PC-3 (cell line): ENCODE measurements at places on chromosomes 2 and 18. TPM values are rescaled to one million over a fixed set of nuclear protein-coding genes. Genes with fewer than 3 reads are reported as not detected.

CHCHD5 gene
- 25.4 and 27.9 TPM in 2 replicates for total RNA-seq

TTR gene
- total RNA-seq: not detected in 2 replicates

DNA sequence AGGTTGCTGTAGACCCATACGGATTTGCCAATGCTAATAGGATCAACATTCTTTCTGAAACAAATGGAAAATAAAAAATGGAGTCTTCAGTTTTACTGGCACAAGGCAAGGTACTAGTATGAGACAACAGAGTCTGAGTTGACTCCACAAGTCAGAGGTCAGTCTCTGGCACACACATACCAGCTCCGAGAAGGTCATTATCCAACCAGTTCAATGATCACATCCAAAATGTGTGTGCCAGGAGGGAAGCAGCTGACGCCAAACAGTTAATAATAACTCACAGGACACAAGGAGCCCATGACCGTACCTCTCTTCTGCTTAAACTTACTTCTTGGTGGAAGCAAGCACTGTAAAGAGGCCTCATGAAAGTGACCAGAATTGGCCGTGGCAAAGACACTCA lies 528.6 kb downstream of the ZNF516 start:
- DNase-seq: no peak
- H3K36me3 ChIP-seq: no peaks in the 10 kb centered on the region
- peaks cover 55% of the 10 kb centered on the region for H3K27me3 ChIP-seq

EVX2 gene
- total RNA-seq: not detected in 2 replicates

DNA sequence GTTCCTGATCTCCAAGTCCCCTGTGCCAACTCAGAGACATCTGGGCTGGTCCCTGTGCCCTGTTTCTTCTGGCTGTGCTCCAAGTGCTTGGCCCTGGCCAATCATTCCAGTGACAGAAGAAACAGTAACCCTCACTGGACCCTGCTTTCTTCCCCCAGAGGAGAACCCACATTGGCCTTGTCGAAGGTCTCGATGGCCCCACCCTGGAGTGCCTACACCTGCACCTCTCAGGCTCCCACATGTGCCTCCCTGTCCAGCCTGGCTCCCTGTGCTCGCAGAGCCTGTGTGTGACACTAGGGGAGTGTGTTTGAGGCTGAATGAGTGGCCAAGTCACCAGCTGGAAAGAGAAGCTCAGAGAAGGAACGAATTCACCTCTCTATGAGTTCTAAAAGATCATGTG lies 5.9 kb upstream of the MAL start:
- no peak overlapping the region for H3K27ac ChIP-seq
- H3K27me3 ChIP-seq: no peaks in the 10 kb centered on the region
- no peaks in the 10 kb centered on the region for H3K36me3 ChIP-seq
- peaks cover 6% of the 10 kb centered on the region; the same call in 1 of the 2 replicates for H3K4me1 ChIP-seq
- no peak overlapping the region for H3K4me3 ChIP-seq
- DNase-seq: no peak

GRCh38 chr2:75162897-75163296 lies 36.4 kb downstream of the TACR1 start:
- no peaks in the 10 kb centered on the region for H3K4me1 ChIP-seq
- no peak overlapping the region for H3K27ac ChIP-seq
- H3K4me3 ChIP-seq: no peak overlapping the region
- peaks cover 2% of the 10 kb centered on the region; the same call in 1 of the 2 replicates for H3K27me3 ChIP-seq

- peak overlapping the region; percentile 83 for H3K27ac ChIP-seq
- no peak overlapping the region for H3K4me3 ChIP-seq
- H3K36me3 ChIP-seq: no peaks in the 10 kb centered on the region
- H3K4me1 ChIP-seq: peaks cover 48% of the 10 kb centered on the region
- peak; percentile 31 for DNase-seq
These were observed 16.9 kb downstream of the PMAIP1 start for GRCh38 chr18:59916746-59917145.

GRCh38 chr2:150605664-150606063 lies 118.2 kb upstream of the RND3 start:
- H3K27me3 ChIP-seq: no peaks in the 10 kb centered on the region
- H3K36me3 ChIP-seq: no peaks in the 10 kb centered on the region
- no peak overlapping the region for H3K27ac ChIP-seq
- peaks cover 34% of the 10 kb centered on the region for H3K4me1 ChIP-seq
- H3K4me3 ChIP-seq: no peak overlapping the region

CD302 gene
- 7.4 and 8.5 TPM in 2 replicates for total RNA-seq

GRCh38 chr18:40109252-40110049 lies 1845.6 kb upstream of the PIK3C3 start:
- H3K27me3 ChIP-seq: no peaks in the 10 kb centered on the region
- DNase-seq: no peak
- no peak overlapping the region for H3K4me3 ChIP-seq
- no peaks in the 10 kb centered on the region for H3K36me3 ChIP-seq
- H3K27ac ChIP-seq: no peak overlapping the region

TRAPPC12 gene
- 86.2 and 111 TPM in 2 replicates for total RNA-seq

CCT4 gene
- total RNA-seq: 185 and 195 TPM in 2 replicates

DNA sequence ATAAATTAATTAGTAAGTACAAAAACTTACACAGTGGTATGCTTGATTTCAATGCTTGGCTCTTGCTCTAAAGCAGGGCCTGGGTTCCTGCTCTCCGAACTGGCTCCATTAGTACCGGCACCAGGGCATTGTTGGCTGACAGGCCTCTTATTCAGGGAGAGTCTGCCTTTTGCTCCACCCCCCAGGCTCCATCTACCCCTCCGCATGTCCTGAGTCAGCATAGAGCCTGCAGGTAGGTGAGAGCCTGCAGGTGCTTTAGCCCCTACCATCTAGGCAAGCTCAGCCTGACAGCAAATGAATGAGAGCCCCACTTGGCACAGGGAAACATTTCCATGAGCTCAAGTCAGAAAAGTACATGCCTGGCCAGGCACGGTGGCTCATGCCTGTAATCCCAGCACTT lies 35.1 kb upstream of the EFHD1 start:
- no peak overlapping the region for H3K27ac ChIP-seq
- H3K36me3 ChIP-seq: no peaks in the 10 kb centered on the region
- H3K4me3 ChIP-seq: no peak overlapping the region
- H3K27me3 ChIP-seq: no peaks in the 10 kb centered on the region
- H3K4me1 ChIP-seq: peaks cover 8% of the 10 kb centered on the region

- no peaks in the 10 kb centered on the region for H3K36me3 ChIP-seq
- H3K4me1 ChIP-seq: peaks cover 87% of the 10 kb centered on the region
These were observed 42.1 kb upstream of the MRPL19 start for GRCh38 chr2:75604484-75604883.

DNA sequence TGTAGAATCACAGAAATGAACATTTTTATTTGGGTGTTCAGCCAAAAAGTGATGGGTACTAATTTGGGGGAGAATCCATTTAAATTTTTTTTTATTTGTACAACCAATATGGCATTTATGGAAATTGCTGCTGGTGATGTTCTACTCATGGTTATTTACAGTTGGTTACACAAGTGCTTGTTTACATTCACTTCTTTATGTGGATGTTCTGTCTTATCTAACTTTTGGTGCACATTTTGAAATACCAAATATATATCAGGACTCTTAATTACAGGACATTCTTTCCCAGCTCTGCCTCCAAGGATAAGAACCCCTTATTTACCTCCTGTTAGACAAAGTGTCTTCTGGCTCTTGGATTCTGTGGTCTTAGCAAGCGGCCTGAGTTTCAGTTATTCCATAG lies 35.2 kb downstream of the NEMP2 start:
- H3K4me3 ChIP-seq: no peak overlapping the region
- H3K4me1 ChIP-seq: peaks cover 8% of the 10 kb centered on the region; the same call in 1 of the 2 replicates
- no peaks in the 10 kb centered on the region for H3K36me3 ChIP-seq
- no peak overlapping the region for H3K27ac ChIP-seq

LHCGR gene
- total RNA-seq: not detected in 2 replicates

- H3K4me1 ChIP-seq: no peaks in the 10 kb centered on the region
- H3K27ac ChIP-seq: no peak overlapping the region
- H3K27me3 ChIP-seq: no peaks in the 10 kb centered on the region
These were observed 51.2 kb downstream of the ATIC start for GRCh38 chr2:215363039-215363438.

DNA sequence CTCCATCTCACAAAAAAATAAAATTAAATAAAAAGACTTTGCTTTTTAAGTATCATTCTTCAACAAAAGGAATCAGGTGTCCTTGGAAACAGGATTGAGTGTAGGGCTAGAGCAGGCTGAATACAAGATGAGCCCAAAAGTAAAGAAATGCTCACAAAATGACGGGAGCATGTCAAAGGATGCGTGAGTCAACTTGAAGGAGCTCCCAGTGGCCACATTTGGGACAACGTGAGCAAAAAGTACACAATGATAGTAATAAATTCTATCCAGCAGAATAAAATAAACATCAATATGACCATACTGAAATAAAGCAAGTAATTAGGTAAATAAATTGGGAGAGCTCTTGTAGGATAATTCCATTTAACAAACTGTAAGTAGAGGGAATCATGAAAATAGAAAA lies 220.7 kb downstream of the PHLPP1 start:
- no peak overlapping the region for H3K4me3 ChIP-seq
- H3K27me3 ChIP-seq: no peaks in the 10 kb centered on the region
- peaks cover 48% of the 10 kb centered on the region for H3K4me1 ChIP-seq
- peak; percentile 68 for DNase-seq
- H3K27ac ChIP-seq: peak overlapping the region; percentile 65
- no peaks in the 10 kb centered on the region for H3K36me3 ChIP-seq

GRCh38 chr2:86510436-86510933 lies 52.8 kb downstream of the CHMP3 start:
- H3K4me3 ChIP-seq: no peak overlapping the region
- H3K36me3 ChIP-seq: no peaks in the 10 kb centered on the region; the same call in 1 of the 2 replicates
- H3K4me1 ChIP-seq: no peaks in the 10 kb centered on the region
- no peak for DNase-seq

- no peak overlapping the region for H3K27ac ChIP-seq
- no peaks in the 10 kb centered on the region for H3K36me3 ChIP-seq
- H3K4me3 ChIP-seq: no peak overlapping the region
- no peak for DNase-seq
These were observed 66.4 kb downstream of the UBE2E3 start for GRCh38 chr2:181046833-181047232.

CLEC4F gene
- total RNA-seq: not detected in 2 replicates

CD226 gene
- 0.26 and 0.69 TPM in 2 replicates for total RNA-seq

- no peak overlapping the region for H3K27ac ChIP-seq
- H3K36me3 ChIP-seq: no peaks in the 10 kb centered on the region
- 0 out of 2 replicates have a peak, but pooled peaks cover under 1% of the 10 kb centered on the region for H3K4me1 ChIP-seq
- no peak overlapping the region for H3K4me3 ChIP-seq
These were observed 43.4 kb upstream of the OTOF start for GRCh38 chr2:26521054-26521912.

ST8SIA3 gene
- total RNA-seq: not detected in 2 replicates

- no peak overlapping the region for H3K27ac ChIP-seq
- H3K36me3 ChIP-seq: no peaks in the 10 kb centered on the region
- no peaks in the 10 kb centered on the region for H3K27me3 ChIP-seq
These were observed 37.5 kb upstream of the SEMA4C start for GRCh38 chr2:96907115-96908041.

- DNase-seq: no peak
- peaks cover 74% of the 10 kb centered on the region for H3K27me3 ChIP-seq
- no peak overlapping the region for H3K4me3 ChIP-seq
- no peak overlapping the region for H3K27ac ChIP-seq
- no peaks in the 10 kb centered on the region for H3K36me3 ChIP-seq
These were observed 257.6 kb upstream of the SALL3 start for GRCh38 chr18:78721981-78722380.

DNA sequence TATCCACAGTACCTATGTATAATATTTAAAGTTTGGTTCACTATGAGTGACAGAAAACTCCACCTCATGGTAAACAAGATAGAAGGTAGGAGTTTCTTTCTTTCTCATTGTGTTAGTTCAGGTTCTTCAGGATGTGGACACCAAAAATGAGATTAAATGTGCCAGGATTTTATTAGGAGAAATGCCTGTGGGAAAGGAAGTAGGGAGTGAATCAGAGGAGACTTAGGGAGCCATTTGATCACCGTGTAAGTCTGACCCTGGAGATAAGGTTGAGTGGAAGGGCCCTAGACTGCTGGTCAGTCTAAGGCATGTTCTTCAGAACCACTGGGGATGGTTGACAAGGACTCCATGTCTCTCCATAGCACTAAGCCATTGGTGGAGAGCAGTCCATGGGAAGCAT lies 8.1 kb downstream of the AOX1 start:
- no peaks in the 10 kb centered on the region for H3K36me3 ChIP-seq
- no peak overlapping the region for H3K4me3 ChIP-seq
- peaks cover 36% of the 10 kb centered on the region for H3K4me1 ChIP-seq
- H3K27ac ChIP-seq: peak overlapping the region; percentile 57
- H3K27me3 ChIP-seq: no peaks in the 10 kb centered on the region

PJVK gene
- 0.87 and 1.6 TPM in 2 replicates for total RNA-seq

DNA sequence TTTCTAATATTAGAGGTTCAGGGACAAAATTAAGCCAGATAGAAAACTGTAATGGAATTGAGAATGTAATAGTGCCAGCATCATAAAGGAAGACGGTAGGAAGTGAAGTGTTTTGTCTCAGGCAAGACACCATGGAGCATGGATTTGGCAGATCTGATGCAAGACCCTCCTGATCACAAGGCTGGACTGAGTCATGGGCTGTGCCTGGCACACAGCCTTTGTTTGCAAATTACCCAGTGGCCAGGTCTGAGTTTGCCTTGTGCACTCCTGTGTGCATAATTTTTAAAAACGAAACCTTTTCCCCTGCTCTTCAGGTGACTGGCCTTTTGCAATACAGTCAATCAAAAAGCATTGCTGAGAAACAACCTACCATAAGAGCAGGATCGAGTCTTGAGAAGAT lies 2.0 kb upstream of the UPP2 start:
- H3K4me3 ChIP-seq: no peak overlapping the region
- no peak overlapping the region for H3K27ac ChIP-seq
- no peaks in the 10 kb centered on the region for H3K36me3 ChIP-seq
- peak; percentile 56 for DNase-seq
- H3K27me3 ChIP-seq: no peaks in the 10 kb centered on the region
- 0 out of 2 replicates have a peak, but pooled peaks cover 5% of the 10 kb centered on the region for H3K4me1 ChIP-seq

DNA sequence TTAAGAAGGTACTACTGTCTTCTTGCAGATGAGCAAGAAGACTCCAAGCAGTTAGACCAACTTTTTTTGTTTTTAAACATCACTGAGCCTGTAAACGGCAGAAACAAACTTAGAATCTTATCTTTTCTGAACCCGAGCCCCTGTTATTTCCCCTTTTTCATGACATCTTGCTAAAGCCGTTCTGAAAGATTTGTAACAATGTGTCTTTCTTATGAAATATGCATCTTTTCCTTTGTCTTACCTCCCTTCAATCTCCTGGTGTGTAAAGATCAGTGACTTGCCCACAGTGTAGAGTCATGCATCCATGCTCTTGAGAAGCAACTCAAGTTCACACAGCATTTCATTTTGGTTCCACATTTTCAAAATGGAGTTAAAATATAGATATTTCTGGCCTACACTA lies 288.8 kb upstream of the CELF4 start:
- no peaks in the 10 kb centered on the region for H3K4me1 ChIP-seq
- H3K27ac ChIP-seq: no peak overlapping the region
- H3K27me3 ChIP-seq: no peaks in the 10 kb centered on the region
- DNase-seq: no peak
- H3K36me3 ChIP-seq: no peaks in the 10 kb centered on the region

DNA sequence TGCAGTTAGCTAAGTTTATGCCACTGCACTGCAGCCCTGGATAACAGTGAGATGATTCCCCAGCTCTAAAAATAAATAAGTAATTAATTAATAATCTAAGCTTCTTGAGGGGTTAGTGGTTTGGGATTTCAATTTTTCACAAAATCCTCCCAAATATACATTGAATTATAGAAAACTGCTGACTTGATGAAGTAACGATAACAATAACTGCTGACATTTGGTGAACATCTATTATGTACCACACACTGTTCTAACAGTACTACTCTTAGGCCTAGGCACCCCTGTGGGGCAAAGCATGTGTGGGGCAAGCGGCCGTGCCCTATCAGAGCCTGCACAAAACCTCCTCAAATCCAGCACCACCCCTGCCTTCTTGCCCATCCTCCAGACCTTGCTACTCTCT lies 245.8 kb upstream of the EPHA4 start:
- H3K27me3 ChIP-seq: no peaks in the 10 kb centered on the region
- H3K4me3 ChIP-seq: no peak overlapping the region
- H3K4me1 ChIP-seq: peaks cover 11% of the 10 kb centered on the region; the same call in 1 of the 2 replicates
- DNase-seq: no peak
- H3K27ac ChIP-seq: no peak overlapping the region
